ENCODE measurements at places on chromosomes 1 and 21.

DNA sequence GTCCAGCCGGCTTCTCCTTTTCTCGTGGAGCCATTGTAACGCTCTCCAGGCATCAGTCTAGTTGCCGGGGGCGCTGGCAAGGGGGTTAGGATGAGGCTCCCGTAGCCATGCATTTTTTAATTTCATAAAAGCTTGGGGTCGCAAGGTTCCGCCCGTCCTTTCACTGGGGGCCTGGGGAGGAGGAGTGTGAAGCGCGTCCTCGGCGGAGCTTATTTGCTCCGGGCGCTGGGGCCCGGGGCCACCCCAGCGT, 1.6 kb downstream of the ADGRL2 start:
- H3K36me3 ChIP-seq: no peaks in the 10 kb centered on the region
- no peak overlapping the region for H3K27ac ChIP-seq
- H3K4me1 ChIP-seq: peaks cover 5% of the 10 kb centered on the region
- DNase-seq: no peak

- no peaks in the 10 kb centered on the region for H3K4me1 ChIP-seq
- H3K27ac ChIP-seq: no peak overlapping the region
- H3K36me3 ChIP-seq: no peaks in the 10 kb centered on the region
- no peak for DNase-seq
- no peaks in the 10 kb centered on the region for H3K27me3 ChIP-seq
- H3K4me3 ChIP-seq: no peak overlapping the region
Observed at GRCh38 chr1:33222381-33222780, 33.9 kb upstream of the ZNF362 start.

DNA sequence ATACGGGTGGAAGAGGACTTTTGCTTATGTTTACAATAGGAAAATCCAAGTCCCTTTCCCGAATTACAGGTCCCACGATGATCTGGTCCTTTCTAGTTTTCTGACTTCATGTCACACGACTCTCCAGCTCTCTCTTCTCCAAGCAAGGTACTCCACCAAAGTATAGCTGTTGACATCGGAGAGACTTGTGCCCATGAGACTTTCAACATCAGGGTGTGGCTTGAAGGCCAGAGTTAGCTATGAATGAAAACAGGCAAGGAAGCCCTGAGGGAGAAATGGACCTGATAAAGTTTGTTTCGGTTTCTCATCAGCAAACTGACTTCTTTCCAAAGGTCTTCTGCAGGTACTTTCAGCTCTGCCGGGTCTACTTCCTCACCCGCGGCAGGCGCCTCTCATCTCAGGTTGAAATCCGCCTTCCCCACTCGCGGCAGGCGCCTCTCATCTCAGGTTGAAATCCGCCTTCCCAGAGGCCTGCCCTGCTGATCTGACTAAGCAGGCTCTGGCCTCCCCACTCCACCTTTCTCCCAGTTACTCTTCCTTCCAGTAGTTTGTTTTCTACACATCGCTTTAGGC, 2.1 kb upstream of the PER3 start:
- no peaks in the 10 kb centered on the region for H3K27me3 ChIP-seq
- H3K27ac ChIP-seq: peak overlapping the region; percentile 74
- H3K4me3 ChIP-seq: peak overlapping the region; percentile 74
- H3K36me3 ChIP-seq: peaks cover 14% of the 10 kb centered on the region
- peaks cover 22% of the 10 kb centered on the region for H3K4me1 ChIP-seq

GRCh38 chr1:41547781-41548560, 63.5 kb upstream of the EDN2 start:
- DNase-seq: no peak
- no peak overlapping the region for H3K4me3 ChIP-seq
- no peaks in the 10 kb centered on the region for H3K27me3 ChIP-seq
- no peak overlapping the region for H3K27ac ChIP-seq

GRCh38 chr1:168470901-168471431, 72.8 kb downstream of the XCL2 start:
- no peaks in the 10 kb centered on the region for H3K27me3 ChIP-seq
- H3K36me3 ChIP-seq: peaks cover 12% of the 10 kb centered on the region
- H3K4me3 ChIP-seq: no peak overlapping the region
- DNase-seq: no peak

GRCh38 chr1:234218078-234218477, 155.2 kb upstream of the COA6 start:
- peaks cover 24% of the 10 kb centered on the region for H3K4me1 ChIP-seq

DNA sequence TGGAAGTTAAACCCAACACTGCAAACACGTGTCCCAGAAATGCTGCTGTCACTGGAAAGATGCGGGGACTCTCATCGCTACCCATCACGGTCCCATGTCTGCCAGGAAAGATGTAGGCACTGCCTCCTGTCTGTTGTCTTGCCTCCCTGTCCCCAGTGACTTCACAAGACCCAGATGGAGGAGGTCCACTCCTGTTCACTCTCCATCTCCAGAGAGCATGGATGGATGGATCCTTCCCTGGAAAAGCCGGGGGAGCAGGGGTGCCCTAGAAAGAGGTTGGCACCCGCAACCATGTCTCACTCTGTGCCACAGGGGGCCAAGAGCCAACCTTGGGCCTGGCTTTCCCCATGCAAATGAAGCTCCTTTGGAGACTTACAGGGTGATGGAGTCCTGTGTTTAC, 135.5 kb downstream of the GLIS1 start:
- peaks cover 3% of the 10 kb centered on the region for H3K4me1 ChIP-seq
- no peak overlapping the region for H3K4me3 ChIP-seq
- H3K36me3 ChIP-seq: no peaks in the 10 kb centered on the region
- no peak overlapping the region for H3K27ac ChIP-seq
- H3K27me3 ChIP-seq: no peaks in the 10 kb centered on the region
- no peak for DNase-seq

DNA sequence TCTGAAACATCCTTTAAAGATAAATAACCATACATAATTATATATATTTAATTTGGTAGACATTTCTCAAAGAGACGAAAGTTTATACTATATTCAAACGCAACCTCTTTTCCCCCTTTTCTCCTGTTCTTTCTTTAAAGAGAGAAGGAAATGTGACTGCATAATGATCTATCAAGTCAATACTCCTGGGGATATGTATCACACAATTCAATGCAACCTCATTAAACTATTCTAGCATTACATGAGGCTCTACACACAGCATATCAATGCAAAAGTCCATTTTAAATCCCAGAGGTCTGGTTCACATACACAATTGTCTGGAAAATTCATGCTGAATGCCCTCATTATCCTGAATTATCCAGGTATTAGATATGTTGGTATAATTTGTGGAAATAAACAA, 330.7 kb downstream of the LMX1A start:
- no peaks in the 10 kb centered on the region for H3K36me3 ChIP-seq
- no peak overlapping the region for H3K4me3 ChIP-seq
- no peak overlapping the region for H3K27ac ChIP-seq
- H3K4me1 ChIP-seq: no peaks in the 10 kb centered on the region
- DNase-seq: no peak
- peaks cover 6% of the 10 kb centered on the region for H3K27me3 ChIP-seq

- H3K4me1 ChIP-seq: peaks cover 63% of the 10 kb centered on the region
- no peaks in the 10 kb centered on the region for H3K27me3 ChIP-seq
- no peak for DNase-seq
- no peak overlapping the region for H3K4me3 ChIP-seq
Observed at GRCh38 chr1:12499539-12500240, 118.3 kb downstream of the DHRS3 start.

Data from activated naive CD8-positive, alpha-beta T cell treated with anti-CD3 and anti-CD28 coated beads for 36 hours (primary cell).